RKO (cell line): ENCODE measurements at places on chromosomes 11 and 22.

DNA sequence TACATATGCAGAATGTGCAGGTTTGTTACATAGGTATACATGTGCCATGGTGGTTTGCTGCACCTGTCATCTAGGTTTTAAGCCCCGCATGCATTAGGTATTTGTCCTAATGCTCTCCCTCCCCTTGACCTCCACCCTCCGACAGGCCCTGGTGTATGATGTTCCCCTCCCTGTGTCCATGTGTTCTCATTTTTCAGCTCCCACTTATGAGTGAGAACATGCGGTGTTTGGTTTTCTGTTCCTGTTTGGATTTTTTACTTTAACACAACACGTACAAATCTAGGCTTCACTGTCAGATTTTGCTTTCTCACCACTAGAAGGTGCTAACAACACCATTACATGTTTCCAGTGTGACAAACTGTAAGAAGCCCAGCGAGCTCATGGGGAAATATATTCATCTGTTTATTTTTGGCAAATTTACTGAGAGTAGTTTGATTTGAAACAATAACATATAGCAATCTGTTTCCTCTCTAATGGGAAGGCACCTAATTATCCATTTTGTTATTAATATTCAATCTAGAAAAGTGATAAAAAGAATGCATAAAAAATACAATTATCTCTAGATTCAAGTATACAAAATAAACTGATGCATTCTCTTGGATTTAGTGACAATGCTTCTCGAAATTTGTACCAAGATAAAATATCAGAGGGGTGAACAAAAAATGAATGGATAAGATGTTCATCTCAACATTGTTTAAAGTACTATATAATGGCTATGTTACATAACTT lies 23.2 kb upstream of the BIRC3 start:
- DNase-seq: peak; percentile 77

DNA sequence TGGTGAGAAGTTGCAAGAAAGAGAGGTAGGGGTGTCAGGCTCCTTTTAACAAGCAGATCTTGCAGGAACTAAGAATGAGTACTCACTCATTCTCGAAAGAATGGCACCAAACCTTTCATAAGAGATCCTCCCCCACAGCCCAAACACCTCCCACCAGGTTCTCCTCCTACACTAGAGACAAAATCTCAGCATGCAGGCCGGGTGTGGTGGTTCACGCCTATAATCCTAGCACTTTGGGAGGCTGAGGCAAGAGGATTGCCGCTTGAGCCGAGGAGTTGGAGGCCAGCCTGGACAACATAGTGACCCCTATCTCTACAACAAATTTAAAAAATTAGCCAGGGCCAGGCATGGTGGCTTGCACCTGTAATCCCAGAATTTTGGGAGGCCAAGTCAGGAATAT lies 11.1 kb downstream of the GRAMD1B start:
- DNase-seq: no peak

GRCh38 chr11:10396771-10397170 lies 58.3 kb upstream of the AMPD3 start:
- DNase-seq: no peak

DNA sequence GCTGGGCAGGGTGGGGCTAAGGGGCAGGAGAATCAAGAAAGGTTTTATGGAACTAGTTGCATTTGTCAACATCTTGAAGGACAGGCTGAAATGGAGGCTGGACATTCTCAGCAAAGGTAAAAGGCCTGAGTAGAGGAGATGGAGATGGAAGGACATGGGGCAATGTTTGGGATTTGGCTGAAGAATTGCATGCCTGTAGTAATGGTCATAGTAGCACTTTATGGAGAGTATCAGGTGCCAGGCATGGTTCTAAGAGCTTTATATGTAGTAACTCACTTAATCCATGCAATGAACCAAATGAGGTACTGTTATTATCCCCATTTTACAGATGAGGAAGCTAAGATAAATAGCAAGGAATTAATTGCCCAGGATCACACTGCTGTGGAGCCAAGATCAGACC lies 23.9 kb downstream of the BMAL1 start:
- DNase-seq: no peak

- no peak for DNase-seq
Measured at GRCh38 chr11:14768526-14769188, 123.4 kb downstream of the CYP2R1 start.

- no peak for DNase-seq
Measured at GRCh38 chr11:85953491-85954143, 98.4 kb downstream of the CCDC83 start.

- no peak for DNase-seq
Measured at GRCh38 chr11:124920870-124921609, 2.0 kb downstream of the HEPN1 start.
